AML-193 (cell line): ENCODE measurements at places on chromosomes 4 and X.

DNA sequence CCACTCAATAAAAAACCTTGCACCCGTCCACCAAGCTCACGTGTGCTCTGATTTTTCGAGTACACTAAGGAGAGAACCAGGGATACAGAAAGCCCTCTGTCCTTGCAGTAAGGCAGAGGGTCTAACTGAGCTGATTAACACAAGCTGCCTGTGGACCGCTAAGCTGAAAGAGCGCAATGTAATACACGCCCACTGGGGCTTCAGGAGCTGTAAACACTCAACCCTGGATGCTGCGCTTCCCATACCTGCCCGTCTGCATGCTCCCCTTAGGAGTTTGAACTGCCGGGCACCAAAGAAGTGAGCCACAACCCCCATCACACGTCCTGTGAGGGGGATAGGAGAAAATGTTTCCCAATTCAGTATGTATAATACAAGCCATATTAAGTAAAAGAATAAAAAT lies 664.8 kb downstream of the PCDH18 start:
- no peak for DNase-seq

- DNase-seq: no peak
These were observed at the start of gene GPR143 for GRCh38 chrX:9765737-9766097. Gene GPR143 (minus strand): TSS chrX:9765847. CDS start chrX:9765817, 30 bp downstream.

DNA sequence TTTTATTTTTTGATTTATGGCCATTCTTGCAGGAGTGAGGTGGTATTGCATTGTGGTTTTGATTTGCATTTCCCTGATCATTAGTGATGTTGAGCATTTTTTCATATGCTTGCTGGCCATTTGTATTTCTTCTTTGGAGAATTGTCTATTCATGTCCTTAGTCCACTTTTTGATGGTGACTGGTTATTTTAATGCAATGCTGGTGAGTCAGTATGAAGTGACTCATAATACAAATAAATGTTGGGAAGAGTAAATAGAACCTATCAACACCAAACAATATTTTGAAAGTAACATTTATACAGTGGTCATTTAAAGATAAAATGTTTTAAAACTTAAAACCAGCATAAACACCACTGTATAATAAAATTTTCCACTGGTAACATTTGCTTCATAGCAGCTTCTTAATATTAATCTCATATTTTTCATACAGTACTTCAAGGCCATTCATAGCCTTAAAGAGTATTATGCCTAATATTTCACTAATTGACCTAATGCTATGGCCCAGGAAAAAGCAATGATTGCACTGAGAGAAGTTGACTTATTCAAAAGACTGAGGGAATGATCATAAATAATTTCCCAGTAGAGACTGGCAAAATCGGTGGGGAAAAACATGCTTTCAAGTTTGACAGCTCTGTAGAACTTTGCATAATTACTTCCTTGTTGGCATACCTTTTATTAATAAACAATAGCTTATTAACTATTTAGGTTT lies 33.9 kb downstream of the CASK start:
- no peak for DNase-seq

DNA sequence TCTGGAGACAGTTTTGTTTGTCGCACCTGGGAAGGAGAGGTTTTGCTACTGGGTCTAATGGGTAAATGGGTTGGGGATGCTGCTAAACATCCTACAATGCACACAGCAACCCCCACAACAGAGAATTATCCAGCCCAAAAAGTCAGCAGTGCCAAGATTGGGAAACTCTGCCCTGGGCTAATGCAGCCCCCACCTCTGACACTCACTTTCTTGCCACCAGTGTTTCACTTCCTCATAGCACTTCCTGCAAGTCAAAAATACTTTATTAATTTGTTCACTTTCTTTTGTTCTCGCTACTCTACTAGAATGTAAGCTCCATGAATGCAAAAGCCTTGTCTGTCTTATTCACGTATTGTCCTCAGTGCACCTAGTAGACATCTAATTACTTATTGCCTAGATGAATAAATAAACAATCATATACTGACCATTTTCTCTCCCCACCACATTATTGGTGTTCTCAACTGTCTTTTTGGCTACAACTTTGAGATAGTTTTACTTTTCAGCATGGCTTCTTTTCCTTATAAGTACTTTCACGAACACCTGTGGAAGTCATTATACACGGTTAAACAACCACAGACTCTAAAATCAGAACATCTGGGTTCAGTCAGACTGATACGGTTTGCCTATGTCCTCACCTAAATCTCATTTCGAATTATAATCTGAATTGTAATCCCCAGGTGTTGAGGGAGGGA lies 82.0 kb upstream of the PITX2 start:
- no peak for DNase-seq

DNA sequence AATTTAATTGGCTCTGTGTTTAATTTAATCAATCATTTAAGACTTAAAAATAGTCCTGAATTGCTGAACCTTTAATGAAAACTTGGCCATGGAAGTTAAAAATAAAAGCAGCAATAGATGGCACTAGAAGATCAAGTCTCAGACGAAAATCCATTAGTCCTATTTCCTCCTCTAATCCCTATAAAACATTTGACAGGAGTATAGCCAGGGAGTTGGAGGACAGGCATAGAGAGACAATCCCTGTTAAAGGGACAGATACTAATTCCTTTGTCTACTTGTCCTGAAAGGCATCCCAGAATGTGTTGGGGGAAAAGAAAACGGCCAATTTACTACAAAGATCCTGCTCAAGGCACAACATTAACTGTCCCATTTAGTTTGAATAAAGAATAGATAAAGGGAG lies 276.3 kb upstream of the TACR3 start:
- DNase-seq: no peak

DNA sequence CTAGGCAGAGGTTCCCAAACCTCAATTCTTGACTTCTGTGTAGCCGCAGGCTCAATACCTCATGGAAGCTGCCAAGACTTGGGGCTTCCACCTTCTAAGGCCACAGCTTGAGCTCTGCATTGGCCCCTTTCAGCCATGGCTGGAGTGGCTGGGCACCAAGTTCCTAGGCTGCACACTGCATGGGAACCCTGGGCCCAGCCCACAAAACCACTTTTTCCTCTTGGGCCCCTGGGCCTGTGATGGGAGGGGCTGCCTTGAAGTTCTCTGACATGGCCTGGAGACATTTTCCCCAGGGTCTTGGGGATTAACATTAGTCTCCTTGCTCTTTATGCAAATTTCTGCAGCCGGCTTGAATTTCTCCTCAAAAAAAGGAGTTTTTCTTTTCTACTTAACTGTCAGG lies 14.0 kb upstream of the LOC101059915 start:
- DNase-seq: no peak

- DNase-seq: no peak
These were observed 1207.4 kb downstream of the ADGRL3 start for GRCh38 chr4:62407534-62407933.
